ENCODE measurements at places on chromosomes 3 and 15.

DNA sequence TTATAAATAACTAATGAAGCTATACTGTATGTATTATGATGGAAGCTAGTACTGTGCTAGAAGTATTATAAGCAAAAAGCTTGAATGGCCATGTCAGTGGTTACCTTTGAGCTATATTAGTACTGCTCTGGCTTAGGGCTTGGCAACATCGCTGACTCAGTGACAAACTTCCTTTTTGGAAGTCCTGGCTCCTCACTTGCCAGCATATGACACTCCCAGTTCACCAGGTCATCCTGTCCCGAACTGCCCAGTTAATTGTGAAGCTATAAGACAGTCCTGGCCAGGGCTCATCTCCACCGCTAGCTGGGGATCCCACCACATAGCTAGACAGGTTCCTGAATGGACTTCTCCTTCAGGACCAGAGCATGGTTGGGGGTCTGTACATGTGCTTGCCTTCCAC lies 31.9 kb downstream of the RAB8B start:
- peak; percentile 82 for DNase-seq

- DNase-seq: peak; percentile 83
Observed at GRCh38 chr15:63473999-63474809, 30.2 kb upstream of the USP3 start.

GRCh38 chr3:8416965-8417364 lies 84.7 kb upstream of the LMCD1 start:
- DNase-seq: peak; percentile 49

- DNase-seq: no peak
Observed at GRCh38 chr3:10522646-10523303, 17.4 kb upstream of the ATP2B2 start.

- DNase-seq: peak; percentile 38
Observed at GRCh38 chr3:88046766-88047165, 12.0 kb downstream of the CGGBP1 start.

- peak; percentile 24 for DNase-seq
Observed at GRCh38 chr15:48946074-48946839, 17.5 kb downstream of the SHC4 start.

GRCh38 chr3:164235289-164236028 lies 842.8 kb downstream of the SI start:
- DNase-seq: no peak

GRCh38 chr3:17743658-17743995 lies 1.2 kb upstream of the TBC1D5 start:
- DNase-seq: no peak

- no peak for DNase-seq
Observed at GRCh38 chr3:169710619-169711018, 47.1 kb upstream of the MECOM start.

GRCh38 chr3:46926039-46926438 lies 48.5 kb downstream of the PTH1R start:
- DNase-seq: peak; percentile 69

DNA sequence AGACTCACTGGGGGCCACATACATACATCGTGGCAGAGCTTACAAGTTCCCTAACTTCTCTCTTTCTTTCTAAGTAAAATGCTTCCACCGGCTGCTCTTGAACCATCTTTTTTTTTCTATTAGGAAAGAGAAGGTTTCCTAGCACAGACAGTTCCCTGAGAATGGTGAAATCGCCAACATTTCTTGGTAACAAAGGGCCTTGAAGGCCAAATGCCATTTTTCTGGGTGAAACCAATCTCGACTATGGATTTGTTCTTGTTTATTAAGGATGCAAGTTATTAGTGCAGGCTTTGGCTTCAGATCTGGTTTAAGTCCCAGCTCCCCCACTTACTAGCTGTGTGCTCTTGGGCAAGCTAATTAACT lies 3.0 kb downstream of the LMCD1 start:
- no peak for DNase-seq

DNA sequence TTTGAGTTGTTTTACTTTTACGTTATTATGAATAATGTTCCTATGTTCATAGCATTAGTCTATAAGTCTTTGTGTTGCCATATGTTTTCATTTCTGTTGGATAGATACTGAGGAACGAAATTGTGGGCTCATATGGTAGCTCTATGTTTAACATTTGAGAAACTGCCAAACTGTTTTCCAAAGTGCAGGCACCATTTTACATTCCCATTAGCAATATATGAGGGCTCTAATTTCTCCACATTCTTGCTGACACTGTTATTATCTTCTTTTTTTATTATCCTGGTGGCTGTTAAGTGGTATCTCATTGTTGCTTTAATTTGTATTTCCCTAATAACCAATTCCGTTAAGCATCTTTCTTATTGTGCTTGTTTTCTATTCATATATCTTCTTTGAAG lies 1.8 kb upstream of the PIK3R4 start:
- DNase-seq: no peak

DNA sequence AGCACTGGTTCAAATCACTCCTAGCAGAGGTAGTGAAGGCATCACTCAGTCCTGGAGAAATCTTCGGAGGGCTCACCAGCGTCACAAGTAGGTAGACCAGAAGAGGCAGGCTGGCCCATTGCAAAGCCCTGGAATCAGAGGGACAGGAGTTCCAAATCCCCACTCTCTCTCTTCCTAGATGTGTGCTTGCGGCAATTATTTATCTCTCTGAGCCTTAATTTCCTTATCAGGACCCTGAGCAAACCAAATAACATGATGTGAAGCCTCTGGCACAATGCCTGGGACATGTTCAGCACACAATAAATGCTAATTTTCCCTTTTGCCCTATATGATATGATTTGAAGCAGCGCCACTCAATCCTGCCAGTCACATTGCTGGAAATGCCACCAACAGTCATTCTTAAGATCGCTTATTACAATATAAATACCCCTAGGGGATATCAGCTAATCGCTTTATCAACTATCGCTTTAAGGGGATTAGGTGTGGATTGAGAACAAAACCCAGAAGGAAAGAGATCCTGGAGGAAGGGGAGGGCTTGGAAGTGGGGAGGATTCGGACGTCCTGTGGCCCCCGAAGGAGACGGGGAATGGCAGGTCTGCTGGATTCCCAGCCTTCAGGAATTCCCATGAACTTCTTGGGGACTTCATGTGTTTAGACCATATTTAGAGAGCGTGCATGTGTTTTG lies 59.5 kb upstream of the TSEN2 start:
- DNase-seq: no peak

DNA sequence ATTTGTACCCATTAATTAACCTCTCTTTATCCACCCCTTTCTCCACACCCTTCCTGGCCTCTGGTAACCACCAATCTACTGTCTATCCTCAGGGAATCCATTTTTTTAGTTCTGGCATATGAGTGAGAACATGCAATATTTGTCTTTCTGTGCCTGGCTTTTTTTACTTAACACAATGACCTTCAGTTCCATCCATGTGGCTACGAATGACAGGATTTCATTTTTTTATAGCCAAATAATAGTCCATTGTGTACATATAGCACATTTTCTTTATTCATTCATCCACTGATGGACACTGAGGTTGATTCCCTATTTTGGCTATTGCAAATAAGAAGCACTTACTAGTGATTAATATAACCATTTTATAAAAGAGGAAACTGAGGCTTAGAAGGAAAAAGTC lies 109.9 kb upstream of the NANOGP8 start:
- DNase-seq: no peak

- DNase-seq: no peak
Observed at GRCh38 chr3:46921871-46922271, 44.4 kb downstream of the PTH1R start.

DNA sequence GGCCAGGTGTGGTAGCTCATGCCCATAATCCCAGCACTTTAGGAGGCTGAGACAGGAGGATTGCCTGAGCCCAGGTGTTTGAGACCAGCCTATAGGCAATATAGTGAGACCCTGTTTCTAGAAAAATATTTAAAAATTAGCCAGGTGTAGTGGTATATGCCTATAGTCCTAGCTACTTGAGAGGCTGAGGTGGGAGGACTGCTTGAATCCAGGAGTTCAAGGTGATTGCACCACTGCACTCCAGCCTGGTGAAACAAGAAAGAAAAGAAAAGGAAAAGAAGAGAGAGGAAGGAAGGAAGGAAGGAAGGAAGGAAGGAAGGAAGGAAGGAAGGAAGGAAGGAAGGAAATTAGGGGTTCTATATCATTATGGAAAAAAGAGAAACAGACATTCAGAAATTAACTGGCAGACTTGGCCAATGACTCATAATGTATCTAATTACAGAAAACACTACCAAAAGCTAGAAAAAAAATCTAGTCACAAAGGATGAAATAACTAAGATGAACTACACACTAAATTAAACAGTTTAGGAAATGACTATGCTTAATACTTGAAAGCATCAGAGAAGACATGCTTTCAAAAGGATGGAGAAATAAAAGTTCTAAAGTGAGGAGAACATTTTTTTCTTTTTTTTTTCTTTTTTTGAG lies 45.4 kb upstream of the TERB2 start:
- no peak for DNase-seq

GRCh38 chr3:105402287-105402801 lies 35.6 kb downstream of the ALCAM start:
- no peak for DNase-seq

DNA sequence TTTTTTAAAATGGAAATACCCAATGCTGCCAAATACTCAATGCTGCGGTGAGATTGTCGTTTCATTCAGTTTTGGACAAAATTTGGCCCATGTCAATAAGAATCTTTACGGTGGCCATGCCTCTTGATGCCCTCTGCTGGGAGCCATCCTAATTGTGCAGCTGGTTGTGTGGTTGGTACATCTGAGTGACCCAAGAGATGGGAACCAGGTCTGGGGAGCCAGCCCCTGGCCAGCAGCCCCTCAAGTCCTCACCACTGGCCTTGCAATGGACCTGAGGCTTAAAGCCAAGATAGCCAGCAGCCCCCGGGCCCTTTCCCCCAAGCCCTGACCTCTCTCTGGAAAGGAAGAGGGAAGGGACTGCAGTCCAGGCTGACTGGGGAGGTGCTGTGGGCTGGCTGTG lies 36.4 kb upstream of the ESYT3 start:
- no peak for DNase-seq

DNA sequence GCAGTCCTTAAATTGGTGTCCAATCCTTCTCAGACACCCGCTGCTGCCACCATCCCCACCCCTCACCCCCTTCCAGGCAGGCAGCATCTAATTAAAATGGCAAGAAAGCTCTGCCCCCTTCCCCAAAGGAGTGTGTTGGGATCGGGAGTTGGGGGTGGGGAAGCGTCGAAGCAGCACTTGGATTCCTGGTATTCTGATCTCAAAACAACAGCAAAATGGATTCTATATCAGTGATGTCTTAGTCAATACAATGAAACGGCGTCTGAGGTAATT lies 1.4 kb downstream of the TNIK start:
- DNase-seq: no peak

DNA sequence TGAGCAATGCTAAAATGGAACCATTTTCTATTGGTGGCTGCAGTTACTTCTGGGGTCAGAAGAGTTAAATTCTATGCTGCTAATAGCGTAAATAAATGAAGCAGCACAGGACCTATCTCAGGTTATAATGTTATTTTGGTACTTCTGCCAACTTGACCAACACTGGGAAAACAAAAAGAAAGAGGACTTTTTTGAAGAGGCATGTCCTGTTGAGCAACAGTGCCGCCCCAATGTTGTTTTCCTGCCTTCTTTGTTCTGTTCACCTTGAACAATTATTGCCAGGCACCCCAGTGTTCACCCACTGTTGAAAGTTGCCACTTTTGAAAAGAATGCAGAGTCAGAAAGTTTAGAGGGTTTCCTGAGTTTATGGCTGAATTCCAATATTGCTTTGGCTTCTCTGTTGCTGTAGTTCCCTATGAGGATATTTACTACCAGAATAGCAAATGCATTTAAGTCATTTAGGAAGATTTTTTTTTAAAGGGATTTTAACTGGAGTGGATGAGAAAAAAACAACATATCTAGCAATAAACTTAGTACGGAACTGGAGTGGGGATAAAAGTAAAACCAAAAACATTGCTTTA lies 679.0 kb upstream of the DPPA4 start:
- no peak for DNase-seq

GRCh38 chr15:32717426-32718226 lies at the start of gene GREM1:
Gene GREM1, plus strand, starts transcription at chr15:32718004. Its CDS starts 12,687 bp downstream, at chr15:32730691.
- DNase-seq: peak; percentile 35

DNA sequence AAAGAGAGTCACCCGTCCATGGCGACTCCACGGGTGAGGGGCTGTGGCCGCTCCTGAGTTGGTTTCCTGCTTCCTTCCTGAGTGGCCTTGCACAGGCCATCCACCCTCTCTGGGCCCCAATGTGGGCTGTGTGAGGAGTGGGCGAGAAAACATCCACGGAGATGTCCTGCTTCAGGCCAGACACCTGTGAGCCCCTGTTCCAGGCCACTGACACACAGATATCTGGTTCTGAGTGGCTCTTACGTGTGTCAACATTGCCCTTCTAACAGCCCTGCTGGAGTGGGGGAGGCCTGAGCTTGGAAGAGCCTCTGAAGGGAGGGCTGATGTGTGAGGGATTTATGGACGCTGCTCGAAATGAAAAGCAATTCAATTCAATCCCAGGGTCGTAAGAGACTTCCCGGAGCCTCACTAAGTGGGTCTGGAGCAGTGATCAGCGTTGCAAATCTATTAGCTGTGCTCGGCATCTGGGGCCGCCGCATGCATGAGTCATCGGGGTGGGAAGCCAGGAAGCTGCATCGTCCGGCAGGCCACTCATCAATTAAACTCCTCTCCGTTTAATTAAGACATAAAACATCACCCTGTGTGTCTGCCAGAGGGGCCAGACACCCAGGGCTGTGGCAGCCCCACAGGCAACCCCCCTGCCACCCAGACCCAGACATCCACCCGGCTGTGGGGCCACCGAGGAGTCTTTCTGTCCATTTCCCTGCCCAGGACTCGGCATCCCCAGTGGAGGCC lies 20.0 kb upstream of the PRR23E start:
- DNase-seq: peak; percentile 16

- DNase-seq: no peak
Observed at GRCh38 chr3:50194903-50195500, 3.6 kb downstream of the GNAT1 start.

DNA sequence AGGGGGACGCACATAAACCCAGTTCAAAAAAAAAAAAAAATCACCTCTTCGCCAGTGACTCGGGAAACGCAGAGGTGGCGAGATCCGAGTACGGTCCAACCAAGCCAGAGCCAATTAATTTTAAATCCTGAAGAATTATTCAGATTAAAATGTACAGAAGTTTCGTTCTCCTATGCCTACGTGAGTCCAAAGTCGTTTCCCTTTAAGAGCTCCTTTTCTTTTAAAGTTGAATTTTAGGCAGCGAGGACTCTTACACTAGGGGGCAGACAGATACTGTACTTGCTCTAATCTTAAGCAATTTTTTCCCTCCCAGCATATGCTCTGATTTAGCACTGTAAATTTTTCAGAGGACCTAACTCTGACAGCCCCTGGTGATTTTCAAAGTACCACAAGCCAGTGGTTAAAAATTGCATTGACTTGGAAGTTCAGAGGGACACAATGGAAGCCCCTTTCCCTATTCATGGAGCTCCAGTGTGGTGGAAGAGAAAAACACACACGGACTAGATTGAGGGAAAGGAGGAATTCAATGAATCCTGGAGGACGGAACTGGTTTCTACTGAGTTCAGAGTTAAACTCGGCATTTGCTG lies 3.3 kb upstream of the NR2F2 start:
- DNase-seq: peak; percentile 64

GRCh38 chr3:40681658-40682055 lies 156.9 kb downstream of the ZNF621 start:
- peak; percentile 65 for DNase-seq

- DNase-seq: no peak
Observed at GRCh38 chr3:12369029-12369428, 80.2 kb downstream of the PPARG start.

GRCh38 chr3:153163393-153163724 lies 1.3 kb downstream of the RAP2B start:
- DNase-seq: no peak
